ENCODE measurements at places on chromosomes 1 and 21.
A peak's percentile ranks its signal among the peaks of the same experiment; 100 is the strongest.

- peak; percentile 72 for DNase-seq
Observed at GRCh38 chr21:20999659-21000058, 1.4 kb downstream of the NCAM2 start.

GRCh38 chr1:31674626-31675025 is 29.2 kb downstream of the COL16A1 start:
- DNase-seq, result no peak

GRCh38 chr1:6592441-6592840 is 10.2 kb downstream of the KLHL21 start:
- DNase-seq, result no peak

DNA sequence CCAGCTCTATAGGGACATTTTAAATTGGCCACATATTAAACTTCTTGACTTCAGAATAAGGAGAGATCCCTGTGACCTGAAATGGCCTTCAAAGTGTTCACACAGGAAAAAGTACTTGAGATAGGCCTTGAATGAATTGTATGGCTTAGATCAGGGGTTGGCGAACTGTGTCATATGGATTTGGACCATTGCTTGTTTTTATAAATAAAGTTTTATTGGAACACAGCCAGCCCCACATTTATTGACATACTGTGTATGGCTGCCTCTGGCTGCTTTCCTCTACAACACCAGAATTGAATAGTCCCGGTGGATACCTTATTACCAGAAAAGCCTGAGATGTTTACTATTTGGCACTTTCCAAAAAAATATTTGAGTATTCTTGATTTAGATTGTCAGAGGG is 4.0 kb downstream of the BROX start:
- no peak for DNase-seq

- no peak for DNase-seq
Observed at GRCh38 chr1:67704351-67704750, 19.4 kb downstream of the GADD45A start.
